Epithelial cell of umbilical artery (primary cell): ENCODE measurements at places on chromosomes 16 and 17. TPM values are rescaled to one million over a fixed set of nuclear protein-coding genes. Genes with fewer than 3 reads are reported as not detected.

The CA5A gene
- not detected in 2 replicates for total RNA-seq

The UTS2R gene
- not detected in 2 replicates for total RNA-seq

The BICDL2 gene
- total RNA-seq, result not detected in 2 replicates

The TMIGD1 gene
- total RNA-seq, result not detected in 2 replicates

The KRT222 gene
- not detected in 2 replicates for total RNA-seq

The UBALD2 gene
- 4.0 and 6.2 TPM in 2 replicates for total RNA-seq

The INTS2 gene
- total RNA-seq, result 16.9 and 24.9 TPM in 2 replicates

The KRT33B gene
- not detected in 2 replicates for total RNA-seq
